ENCODE measurements at places on chromosomes 6 and 20. TPM values are rescaled to one million over a fixed set of nuclear protein-coding genes. Genes with fewer than 3 reads are reported as not detected.

The GSTA2 gene
- total RNA-seq: not detected

The HLA-DRA gene
- total RNA-seq: 0.17 TPM

The COL9A3 gene
- 0.15 TPM for total RNA-seq

The CALHM4 gene
- total RNA-seq: not detected
